ENCODE measurements at places on chromosomes 1 and 21. TPM values are rescaled to one million over a fixed set of nuclear protein-coding genes. Genes with fewer than 3 reads are reported as not detected.

The KCNJ10 gene
- total RNA-seq: not detected

GRCh38 chr1:6414443-6414844 lies 5.3 kb downstream of the HES2 start:
- peak; percentile 56 for DNase-seq

- no peak for DNase-seq
Observed at GRCh38 chr21:42027822-42028765, 17.9 kb upstream of the ZBTB21 start.

DNA sequence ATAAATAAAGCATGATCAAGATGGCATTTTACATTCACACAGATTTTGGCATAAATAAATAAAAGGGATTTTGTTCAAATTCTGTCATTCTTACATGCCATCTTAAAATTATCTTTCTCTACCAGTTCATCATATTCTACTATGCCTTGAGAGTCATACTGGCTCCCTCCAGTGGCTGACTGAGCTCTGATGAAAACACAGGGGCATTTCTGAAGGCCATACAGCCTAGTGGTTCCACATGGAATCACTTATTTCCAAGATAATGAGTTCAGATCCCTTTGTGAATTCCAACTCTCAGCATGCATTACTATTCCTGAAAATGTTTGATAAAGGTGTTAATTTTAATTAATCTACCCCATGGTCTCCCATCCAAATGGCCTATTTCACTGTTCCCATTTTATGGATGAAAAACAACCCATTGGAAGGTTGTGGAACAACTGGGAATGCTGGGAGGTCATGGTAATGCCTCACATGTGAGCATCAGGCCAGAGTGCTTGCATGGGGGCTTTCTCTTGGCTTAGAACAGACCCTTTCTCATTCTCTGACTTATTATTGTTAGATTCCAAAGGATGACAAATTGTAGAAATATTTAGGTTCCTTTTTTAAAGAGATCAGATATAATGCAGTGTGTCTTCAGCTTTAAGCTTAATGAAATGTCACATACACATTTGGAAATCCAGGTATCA lies 622.4 kb upstream of the PKN2 start:
- no peak for DNase-seq

The CFHR4 gene
- not detected for total RNA-seq

The UBE2U gene
- total RNA-seq: not detected

- DNase-seq: no peak
Observed at GRCh38 chr21:44950351-44950750, 10.5 kb downstream of the SLX9 start.

DNA sequence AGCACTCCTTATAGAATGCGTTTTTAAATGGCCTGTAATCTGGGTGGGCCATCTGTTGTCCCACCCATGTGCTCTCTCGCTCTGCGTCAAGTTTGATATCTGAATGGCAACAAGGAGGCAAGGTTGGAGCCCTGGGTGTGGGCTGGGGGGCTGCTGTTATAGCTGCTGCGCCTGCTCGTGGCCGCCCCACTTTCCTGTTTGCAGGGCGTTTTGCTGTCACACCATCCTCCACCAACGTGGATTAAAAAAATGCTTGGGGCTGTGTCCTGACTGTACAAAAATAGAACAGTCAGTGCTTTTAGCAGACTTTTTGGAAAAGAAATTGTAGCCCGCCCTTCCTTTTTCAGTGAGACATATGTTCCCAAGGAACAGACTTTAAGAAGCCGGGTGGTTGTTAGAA lies 25.4 kb downstream of the UMODL1 start:
- DNase-seq: no peak

The EDARADD gene
- 3.1 TPM for total RNA-seq

DNA sequence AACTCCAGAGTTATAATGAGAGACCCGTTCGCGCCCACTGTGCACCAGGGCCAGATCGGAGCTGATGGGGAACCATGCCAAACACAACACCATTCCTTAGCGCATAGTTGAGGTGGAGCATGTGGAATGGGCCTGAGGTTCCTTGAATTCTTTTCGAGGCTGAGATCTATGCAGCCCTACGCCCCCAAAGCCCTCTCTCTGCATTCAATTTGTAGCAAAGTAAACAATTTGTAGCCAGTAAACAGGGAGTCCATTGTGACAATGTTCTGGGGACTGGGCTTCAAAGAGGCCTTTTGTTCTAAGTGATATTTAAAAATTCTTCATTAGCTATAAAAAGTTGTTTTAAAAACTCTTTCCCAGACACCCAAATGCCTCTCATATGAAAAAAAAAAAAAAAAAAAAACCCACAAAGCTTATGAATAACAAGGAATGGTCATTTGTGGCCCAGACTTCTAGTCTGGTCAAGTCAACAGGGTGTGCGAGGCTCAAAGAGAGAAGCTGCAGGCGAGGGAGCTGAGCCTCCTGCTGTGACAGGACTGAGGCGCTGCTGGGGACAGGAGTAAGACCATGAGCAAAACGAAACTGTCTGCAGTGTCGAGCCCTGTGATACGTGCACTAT lies 30.6 kb upstream of the KCNE2 start:
- DNase-seq: no peak

DNA sequence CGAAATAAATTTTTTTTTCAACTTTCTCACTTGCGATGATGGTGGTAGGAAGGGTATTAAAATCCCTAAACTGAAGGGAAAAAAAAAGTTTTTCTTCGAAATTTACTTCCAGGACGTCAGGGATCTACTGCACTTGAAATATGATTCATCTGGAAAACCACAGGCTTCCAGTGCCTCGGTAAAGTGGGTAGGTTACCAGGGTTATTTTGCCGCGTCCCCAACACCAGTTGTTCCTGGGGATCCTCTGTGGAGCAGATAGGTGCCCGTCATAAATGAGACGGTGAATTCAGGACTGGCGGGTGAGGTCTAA lies 773 bp downstream of the RABIF start:
- DNase-seq: no peak

The SGIP1 gene
- not detected for total RNA-seq

The PRELP gene
- total RNA-seq: not detected

DNA sequence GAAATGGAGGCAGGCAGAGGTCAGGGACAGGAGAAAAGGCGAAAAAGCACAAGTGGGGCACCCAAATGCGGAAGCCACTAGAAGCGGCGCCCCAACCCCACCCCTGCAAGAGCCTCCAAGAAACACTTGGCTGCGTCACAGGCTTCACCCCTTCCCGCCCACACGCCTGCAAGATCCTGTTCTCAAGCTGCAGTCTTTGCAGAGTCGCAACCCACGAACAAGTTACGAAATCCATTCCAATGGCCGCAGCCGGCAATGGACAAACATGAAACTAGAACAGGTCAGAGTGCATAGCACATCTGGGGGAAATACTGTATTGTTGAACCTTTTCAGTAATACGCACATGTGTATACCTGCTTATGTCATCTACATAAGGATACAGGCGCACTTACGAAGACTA lies 103.6 kb downstream of the PSMG1 start:
- DNase-seq: no peak

DNA sequence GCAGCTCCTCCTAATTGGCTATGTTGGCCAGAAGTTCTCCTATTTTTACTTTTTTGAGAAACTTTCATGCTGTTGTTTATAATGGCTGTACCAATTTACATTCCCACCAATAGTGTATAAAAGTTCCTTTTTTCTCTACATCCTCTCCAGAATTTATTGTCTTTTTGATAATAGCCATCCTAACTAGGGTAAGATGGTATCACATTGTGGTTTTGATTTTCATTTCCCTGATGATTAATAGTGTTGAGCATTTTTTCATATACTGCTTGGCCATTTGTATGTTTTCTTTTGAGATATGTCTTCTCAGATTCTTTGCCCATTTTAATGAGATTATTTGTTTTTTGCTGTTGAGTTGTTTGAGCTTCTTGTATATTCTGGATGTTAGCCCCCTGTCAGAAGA lies 46.8 kb downstream of the NTMT2 start:
- no peak for DNase-seq

GRCh38 chr1:184533049-184533448 lies 146.2 kb downstream of the C1orf21 start:
- no peak for DNase-seq

DNA sequence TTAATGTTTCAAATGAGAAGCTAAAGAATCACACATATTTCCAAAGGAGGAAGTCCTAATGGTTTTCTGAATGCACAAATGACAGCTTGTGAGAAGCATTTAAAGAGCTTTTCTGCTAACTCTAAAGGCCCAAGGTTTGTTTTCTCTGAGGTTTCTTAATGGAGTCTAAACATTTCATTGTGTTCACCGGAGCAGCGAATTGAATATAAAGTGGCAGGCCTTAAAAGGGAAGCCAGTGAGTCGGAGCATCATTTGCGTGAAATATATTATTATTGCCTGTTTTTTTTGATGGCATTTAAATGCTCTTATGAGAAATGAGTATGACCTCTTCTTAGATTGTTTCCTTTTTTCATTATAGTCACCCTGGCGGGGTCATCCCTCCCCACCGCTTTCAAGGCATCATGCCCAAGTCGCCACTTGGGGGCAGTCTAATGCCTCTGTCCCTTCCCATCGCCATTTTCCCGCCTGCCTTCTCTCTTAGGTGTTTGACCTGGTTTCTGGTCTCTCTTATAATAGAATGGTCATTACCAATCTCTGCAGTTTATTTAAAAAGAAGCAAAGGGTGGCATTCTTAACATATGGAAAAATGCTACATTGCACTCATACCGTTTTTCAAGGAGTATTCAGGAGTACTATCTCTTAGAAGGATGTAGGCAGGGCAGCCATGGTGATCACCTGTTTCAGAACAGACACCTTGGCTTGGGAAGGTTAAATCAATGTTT lies 25.3 kb upstream of the OVAAL start:
- peak; percentile 67 for DNase-seq

Measured in activated naive CD8-positive, alpha-beta T cell treated with anti-CD3 and anti-CD28 coated beads, Interleukin-2, amount 10 ng/mL, durations not matched to agents 7 days and 5 days (primary cell).